RWPE1 (cell line): ENCODE measurements at places on chromosomes 7 and 10.

DNA sequence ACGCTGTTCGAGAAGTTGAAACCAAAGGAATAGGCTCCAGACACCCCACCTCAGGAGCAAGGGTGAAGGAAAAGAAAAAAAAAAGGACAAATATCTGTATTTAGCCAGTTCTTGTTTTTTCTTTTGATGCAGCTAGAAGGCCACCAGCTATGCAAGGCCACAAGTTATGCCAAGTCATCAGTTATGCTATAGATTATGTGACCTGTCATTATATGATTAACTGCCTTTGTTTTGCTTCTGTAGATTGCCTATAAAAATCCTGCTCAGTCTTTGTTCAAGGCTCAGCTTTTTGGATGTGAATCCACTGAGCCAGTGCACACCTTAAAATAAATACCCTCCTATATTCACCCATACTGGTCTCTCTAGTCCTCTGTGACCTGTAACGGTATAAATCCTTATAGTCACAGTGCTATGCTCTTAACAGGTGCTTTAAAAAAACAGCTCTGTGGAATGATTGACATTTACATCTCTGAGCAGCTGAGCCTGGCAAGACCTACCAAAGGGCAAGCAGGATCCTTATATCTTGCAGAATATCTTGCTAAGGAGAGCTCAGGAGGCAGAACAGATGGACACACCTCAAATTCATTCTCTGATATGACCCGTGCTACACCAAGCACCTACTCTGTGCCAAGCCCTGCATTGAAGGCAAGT lies 20.4 kb downstream of the MAT1A start:
- no peak for DNase-seq

DNA sequence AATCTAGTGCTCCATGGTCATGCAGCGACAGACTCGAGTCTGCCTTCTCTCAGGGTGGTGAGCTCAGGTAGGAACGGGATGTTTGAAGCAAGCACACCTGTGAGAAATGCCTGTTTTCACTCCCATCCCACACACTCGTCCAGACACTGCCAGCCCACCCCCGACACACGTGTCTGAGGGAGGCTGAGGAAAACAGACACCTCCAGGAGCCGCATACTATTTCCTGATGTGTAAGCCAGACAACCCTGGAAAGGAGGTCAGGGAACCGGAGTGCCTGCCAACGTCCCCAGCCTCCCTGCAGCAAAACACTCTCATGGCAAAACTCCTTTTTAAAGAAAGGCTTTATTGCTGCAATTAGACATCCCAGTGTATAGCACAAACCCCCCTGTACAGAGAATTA lies 80.2 kb downstream of the ALOX5 start:
- no peak for DNase-seq

DNA sequence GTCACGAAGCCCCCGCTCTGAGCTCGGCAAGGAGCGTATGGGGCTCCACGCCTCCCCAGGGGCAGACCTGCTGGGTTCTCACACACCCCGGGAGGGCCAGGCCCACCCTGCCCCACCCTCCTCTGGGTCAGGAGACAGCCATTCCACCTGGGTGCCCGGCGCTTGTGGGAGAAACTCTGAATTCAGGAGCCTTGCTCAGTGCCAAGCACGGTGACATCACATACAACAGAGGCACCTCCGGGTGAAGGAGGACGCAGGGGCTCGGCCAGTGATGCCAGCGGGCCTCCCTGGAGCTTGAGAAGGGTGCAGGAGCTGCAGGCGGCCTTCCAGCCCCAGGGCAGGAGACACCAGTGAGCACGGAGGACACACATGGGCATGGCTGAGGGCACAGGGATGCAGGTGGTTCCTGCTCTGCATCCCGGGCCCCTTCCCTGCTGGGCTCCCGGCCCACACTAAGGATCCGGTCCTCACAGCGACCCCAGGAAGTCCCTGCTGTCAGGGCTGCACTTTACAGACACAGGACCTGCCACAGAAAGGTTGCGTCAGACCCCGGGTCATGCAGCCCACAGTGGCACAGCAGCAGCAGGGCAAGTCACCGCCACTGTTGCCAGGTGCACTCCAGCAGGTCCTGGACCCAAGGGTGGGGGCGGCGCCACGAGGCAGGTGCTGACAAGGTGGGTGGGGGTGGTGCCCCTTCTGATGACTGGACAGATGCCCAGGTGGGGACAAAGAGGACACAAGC lies 108.0 kb downstream of the MAD1L1 start:
- no peak for DNase-seq

GRCh38 chr10:15448598-15448997 lies 77.5 kb upstream of the FAM171A1 start:
- no peak for DNase-seq

DNA sequence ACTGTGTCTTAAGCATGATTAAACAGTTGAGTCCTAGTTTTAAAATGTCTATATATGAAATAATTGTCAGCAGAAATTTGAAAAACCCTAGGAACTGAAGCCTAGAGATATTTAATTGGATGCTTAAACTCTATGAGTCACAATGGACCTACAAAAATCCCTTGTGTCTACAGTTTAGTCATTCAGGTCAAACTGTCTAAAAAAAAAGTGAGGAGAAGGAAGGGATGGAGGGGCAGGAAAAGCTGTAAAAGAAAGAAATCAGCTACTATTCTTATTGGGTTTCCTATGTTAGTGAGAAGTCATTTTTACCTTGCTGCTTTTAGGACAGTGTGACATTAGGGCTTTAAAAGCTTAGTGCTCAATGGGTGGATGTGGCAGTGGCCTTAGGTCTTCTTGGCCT lies 406.1 kb upstream of the FZD8 start:
- no peak for DNase-seq
